Left ventricle myocardium inferior (tissue), 1 donor: ENCODE measurements at places on chromosomes 16 and 17. TPM values are rescaled to one million over a fixed set of nuclear protein-coding genes. Genes with fewer than 3 reads are reported as not detected.

Gene HSD17B2
- not detected for total RNA-seq

GRCh38 chr17:14510136-14510535, 209.3 kb downstream of the HS3ST3B1 start:
- no peak overlapping the region for H3K27ac ChIP-seq
- no peak for DNase-seq
- no peaks in the 10 kb centered on the region for H3K4me1 ChIP-seq
- peaks cover 3% of the 10 kb centered on the region for H3K27me3 ChIP-seq

Gene KCNJ2
- 44.8 TPM for total RNA-seq

- H3K27ac ChIP-seq, result no peak overlapping the region
- H3K4me3 ChIP-seq, result no peak overlapping the region
- no peaks in the 10 kb centered on the region for H3K27me3 ChIP-seq
- no peaks in the 10 kb centered on the region for H3K36me3 ChIP-seq
Observed at GRCh38 chr16:59114790-59115189, 380.7 kb upstream of the GOT2 start.

Gene TERB1
- not detected for total RNA-seq

GRCh38 chr17:28747051-28747691, 3.4 kb downstream of the TRAF4 start:
- peaks cover 13% of the 10 kb centered on the region for H3K36me3 ChIP-seq
- H3K27ac ChIP-seq, result peak overlapping the region; percentile 30
- no peak for DNase-seq

GRCh38 chr16:31016018-31016417, 5.6 kb upstream of the STX1B start:
- no peaks in the 10 kb centered on the region for H3K36me3 ChIP-seq
- DNase-seq, result no peak
- H3K27me3 ChIP-seq, result peaks cover 58% of the 10 kb centered on the region
- no peak overlapping the region for H3K4me3 ChIP-seq

DNA sequence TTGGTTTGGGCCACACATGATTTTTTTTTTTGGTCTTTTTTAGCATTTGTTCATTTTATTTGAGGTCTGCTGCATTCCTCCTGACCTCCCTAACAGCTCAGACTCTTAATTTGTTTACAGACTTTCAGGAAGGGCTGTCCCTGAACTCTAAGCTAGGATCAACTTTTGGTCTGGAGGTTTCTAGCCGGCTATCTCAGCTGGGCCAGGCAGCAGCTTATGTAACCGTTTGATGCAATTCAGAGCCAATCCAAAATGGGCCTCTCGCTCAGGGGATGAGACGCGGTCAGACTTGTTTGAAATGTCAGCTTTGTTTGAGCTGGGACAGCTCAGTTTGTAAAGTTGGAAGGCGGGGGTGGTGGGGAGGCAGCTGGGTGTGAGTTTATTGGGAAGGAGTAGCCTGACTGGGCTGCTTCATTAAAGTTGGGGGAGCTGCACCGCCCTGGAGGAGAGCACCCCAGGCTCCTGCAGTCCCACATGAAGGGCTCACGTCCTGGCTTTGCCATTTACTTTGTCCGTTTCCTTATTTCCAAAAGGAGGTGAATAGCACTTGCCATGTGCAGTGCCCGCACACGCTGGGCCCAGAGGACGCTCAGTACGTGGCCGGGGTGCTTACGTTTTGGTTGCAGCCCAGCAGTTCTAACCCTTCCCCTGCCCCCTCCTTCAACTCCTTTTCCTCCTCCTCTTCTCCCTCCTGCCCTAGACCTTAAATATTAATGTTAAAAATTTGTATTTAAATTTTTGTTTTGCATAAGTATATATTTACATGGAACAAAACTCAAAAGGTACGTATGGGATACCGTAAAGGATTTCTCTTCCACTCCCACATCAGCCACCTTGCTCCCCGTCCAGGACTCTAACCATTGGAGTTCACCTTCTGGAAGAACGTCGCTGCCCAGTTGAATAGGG, 121.2 kb downstream of the SNX29 start:
- peaks cover 42% of the 10 kb centered on the region for H3K4me1 ChIP-seq
- no peak overlapping the region for H3K4me3 ChIP-seq
- H3K27me3 ChIP-seq, result no peaks in the 10 kb centered on the region
- H3K36me3 ChIP-seq, result no peaks in the 10 kb centered on the region

GRCh38 chr16:74480150-74481029, 59.1 kb upstream of the CLEC18B start:
- peaks cover 73% of the 10 kb centered on the region for H3K36me3 ChIP-seq
- H3K4me1 ChIP-seq, result peaks cover 16% of the 10 kb centered on the region
- peak; percentile 30 for DNase-seq

DNA sequence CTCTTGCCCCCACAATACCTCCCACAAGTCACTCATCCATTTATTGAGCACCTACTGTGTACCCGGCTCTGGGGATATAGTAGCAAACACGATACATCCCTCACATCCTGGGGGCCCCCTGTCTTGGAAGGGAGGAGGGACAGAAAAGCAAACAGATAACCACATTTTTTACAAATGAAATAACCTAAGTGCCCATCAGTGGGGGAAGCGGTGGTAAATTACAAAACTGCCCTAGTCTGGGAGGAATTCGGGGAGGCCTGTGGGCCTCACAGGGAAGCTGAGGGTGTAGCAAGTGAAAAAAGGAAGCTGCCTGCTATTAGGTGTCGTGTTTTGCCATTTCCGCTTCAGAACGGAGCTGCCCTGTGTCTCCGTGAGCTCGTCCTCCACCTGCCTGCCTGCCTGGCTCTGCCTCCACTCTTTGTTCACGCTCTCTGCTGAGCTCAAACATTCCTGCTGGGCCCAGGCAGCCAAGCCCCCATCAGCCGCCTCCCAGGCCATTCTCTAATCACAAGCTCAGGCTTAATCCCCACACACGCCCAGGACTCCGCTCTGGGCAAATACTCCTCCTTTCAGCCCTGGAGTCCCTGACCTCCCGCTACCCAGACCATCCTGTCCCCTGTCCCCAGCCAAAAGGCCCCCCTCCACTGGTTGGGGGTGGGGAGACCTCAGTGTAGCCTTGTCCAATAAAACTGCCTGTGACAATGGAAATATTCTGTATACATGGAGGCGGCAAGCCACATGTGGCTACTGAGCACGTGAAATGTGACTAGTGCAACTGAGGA, 10.2 kb upstream of the SEC14L5 start:
- H3K4me1 ChIP-seq, result peaks cover 32% of the 10 kb centered on the region
- H3K4me3 ChIP-seq, result no peak overlapping the region
- H3K27ac ChIP-seq, result no peak overlapping the region
- no peak for DNase-seq

DNA sequence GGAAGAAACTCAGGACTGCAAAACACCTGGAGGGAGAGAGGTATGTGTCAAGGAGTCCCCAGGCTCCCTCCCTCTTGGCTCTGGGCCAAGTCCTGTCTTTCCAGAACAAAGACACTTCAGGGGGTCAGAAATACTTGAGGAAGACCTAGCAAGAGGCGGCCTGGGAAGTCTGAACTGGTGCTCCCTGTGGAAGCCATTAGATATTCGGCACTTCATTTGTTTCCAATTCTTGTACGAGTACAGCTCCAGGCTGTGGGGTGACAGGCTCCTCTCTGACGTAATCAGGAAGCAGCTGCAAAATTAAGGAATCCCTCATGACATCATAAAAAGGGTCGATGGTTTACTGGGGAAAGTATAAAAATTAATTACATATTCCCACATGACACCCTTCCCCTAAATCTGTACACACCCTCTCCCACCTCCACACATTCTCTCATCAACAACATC, 108.7 kb downstream of the SMG6 start:
- no peaks in the 10 kb centered on the region for H3K36me3 ChIP-seq
- no peak overlapping the region for H3K27ac ChIP-seq
- peaks cover 47% of the 10 kb centered on the region for H3K4me1 ChIP-seq
- H3K4me3 ChIP-seq, result no peak overlapping the region
- no peaks in the 10 kb centered on the region for H3K27me3 ChIP-seq
